ENCODE measurements at places on chromosomes 13 and 19. TPM values are rescaled to one million over a fixed set of nuclear protein-coding genes. Genes with fewer than 3 reads are reported as not detected.
A peak's percentile ranks its signal among the peaks of the same experiment; 100 is the strongest.

Gene FLT3LG
- total RNA-seq: 351 TPM

Gene CDX2
- not detected for total RNA-seq

Gene SBNO2
- 109 TPM for total RNA-seq

Gene LYPD3
- 4.2 TPM for total RNA-seq

Gene ZNF256
- 12.0 TPM for total RNA-seq

Gene ZNF723
- total RNA-seq: not detected

Gene ODAD3
- not detected for total RNA-seq

Gene DHDH
- 1.2 TPM for total RNA-seq

- no peaks in the 10 kb centered on the region for H3K4me1 ChIP-seq
- H3K4me3 ChIP-seq: no peak overlapping the region
- no peaks in the 10 kb centered on the region for H3K27me3 ChIP-seq
- no peaks in the 10 kb centered on the region for H3K36me3 ChIP-seq
Observed at GRCh38 chr19:33363476-33363875, 10.0 kb upstream of the CEBPG start.

- H3K27ac ChIP-seq: no peak overlapping the region
- H3K4me3 ChIP-seq: no peak overlapping the region
- no peaks in the 10 kb centered on the region for H3K4me1 ChIP-seq
- no peaks in the 10 kb centered on the region for H3K36me3 ChIP-seq
- DNase-seq: no peak
Observed at GRCh38 chr19:28543244-28543776, 669.6 kb downstream of the UQCRFS1 start.

DNA sequence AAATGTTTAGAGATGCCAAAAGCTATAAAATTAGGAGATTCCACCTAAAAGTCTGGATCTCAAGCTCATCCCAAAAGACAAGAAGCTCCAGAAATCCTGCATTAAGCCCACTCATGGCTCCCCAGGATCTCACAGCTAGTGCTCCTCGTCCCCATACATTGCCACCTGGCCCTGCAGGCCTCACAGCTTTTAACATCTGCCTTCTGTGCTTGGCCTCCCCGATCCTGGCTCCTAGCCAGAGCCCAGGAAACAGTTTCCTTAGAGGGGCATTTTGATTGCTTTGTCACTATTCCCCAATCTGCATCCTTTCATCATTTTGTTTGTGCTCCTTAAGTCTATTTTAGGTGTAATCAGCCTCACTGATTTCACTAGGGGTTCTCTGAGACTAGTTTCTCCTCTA lies 14.5 kb upstream of the DCT start:
- H3K27me3 ChIP-seq: no peaks in the 10 kb centered on the region
- no peaks in the 10 kb centered on the region for H3K36me3 ChIP-seq
- H3K4me1 ChIP-seq: no peaks in the 10 kb centered on the region
- no peak overlapping the region for H3K4me3 ChIP-seq

GRCh38 chr19:5120833-5121232 lies 151.9 kb downstream of the KDM4B start:
- H3K4me3 ChIP-seq: no peak overlapping the region
- no peak for DNase-seq
- peaks cover 22% of the 10 kb centered on the region for H3K36me3 ChIP-seq
- H3K27me3 ChIP-seq: no peaks in the 10 kb centered on the region
- peaks cover 2% of the 10 kb centered on the region for H3K4me1 ChIP-seq
- H3K27ac ChIP-seq: no peak overlapping the region

DNA sequence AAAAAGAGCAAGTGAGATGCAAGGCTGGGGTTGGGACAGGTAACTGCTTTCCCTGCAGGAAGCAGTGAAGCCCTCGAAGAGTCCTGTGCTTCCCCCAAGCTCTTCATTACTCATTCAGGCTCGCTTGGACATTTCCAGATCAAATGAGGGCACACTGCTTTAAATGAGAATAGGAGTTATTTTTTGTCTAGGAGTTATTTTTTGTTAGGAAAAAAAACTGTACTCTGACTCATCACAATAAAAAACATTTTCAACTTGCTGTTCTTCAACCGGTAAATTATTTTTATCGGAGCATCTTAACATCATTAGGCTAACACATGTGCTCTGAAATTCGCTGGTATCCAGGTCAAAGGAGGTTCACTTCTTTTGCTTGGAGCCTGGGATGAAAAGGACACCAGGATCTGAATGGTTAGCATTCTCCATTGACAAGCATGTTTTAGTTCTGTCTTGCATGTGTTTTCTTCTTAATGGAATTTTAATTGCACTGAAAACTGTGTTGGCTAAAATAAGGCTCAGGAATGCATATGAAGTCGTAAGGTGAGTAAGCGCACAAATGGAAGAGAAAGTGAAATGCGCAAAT lies 80.7 kb upstream of the STK24 start:
- no peak overlapping the region for H3K4me3 ChIP-seq
- no peaks in the 10 kb centered on the region for H3K36me3 ChIP-seq
- DNase-seq: no peak
- H3K27ac ChIP-seq: no peak overlapping the region
- H3K4me1 ChIP-seq: peaks cover 2% of the 10 kb centered on the region
- no peaks in the 10 kb centered on the region for H3K27me3 ChIP-seq

GRCh38 chr19:55640043-55640576 lies 692 bp upstream of the ZNF580 start:
- no peaks in the 10 kb centered on the region for H3K27me3 ChIP-seq
- H3K27ac ChIP-seq: peak overlapping the region; percentile 67
- H3K36me3 ChIP-seq: peaks cover 6% of the 10 kb centered on the region
- no peak overlapping the region for H3K4me3 ChIP-seq

- no peaks in the 10 kb centered on the region for H3K36me3 ChIP-seq
- H3K4me3 ChIP-seq: no peak overlapping the region
- no peaks in the 10 kb centered on the region for H3K27me3 ChIP-seq
- no peaks in the 10 kb centered on the region for H3K4me1 ChIP-seq
- H3K27ac ChIP-seq: no peak overlapping the region
- DNase-seq: no peak
Observed at GRCh38 chr13:80931118-80931517, 590.2 kb upstream of the SPRY2 start.

DNA sequence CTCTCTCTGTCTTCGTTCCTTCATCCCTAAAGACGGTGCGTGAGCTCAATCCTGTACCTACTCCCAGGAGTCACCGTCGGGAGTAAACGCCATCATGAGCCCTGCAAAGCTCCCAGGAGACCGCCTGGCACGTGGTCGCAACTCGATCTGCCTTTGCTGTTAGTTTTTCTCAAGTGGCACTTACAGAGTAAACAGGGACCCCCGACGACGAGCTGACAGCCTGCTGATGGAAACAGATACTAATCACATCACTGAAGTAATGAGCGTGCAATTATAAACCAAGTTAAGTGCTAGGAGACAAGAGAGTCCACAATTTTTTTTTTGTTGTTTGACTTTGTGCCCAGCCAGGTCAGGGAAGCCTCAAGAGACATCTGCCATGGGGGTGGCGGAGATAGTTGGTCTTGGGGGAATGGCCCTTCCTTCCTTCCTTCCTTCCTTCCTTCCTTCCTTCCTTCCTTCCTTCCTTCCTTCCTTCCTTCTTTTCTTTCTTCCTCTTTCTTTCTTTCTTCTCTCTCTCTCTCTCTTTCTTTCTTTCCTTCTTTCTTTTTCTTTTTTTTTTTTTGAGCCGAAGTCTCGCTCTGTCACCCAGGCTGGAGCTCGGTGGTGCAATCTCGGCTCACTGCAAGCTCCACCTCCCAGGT lies 23.6 kb downstream of the CACNG6 start:
- H3K36me3 ChIP-seq: no peaks in the 10 kb centered on the region
- H3K4me1 ChIP-seq: no peaks in the 10 kb centered on the region
- no peak overlapping the region for H3K4me3 ChIP-seq
- DNase-seq: no peak

- no peaks in the 10 kb centered on the region for H3K27me3 ChIP-seq
- no peaks in the 10 kb centered on the region for H3K36me3 ChIP-seq
- DNase-seq: no peak
- H3K4me3 ChIP-seq: no peak overlapping the region
- H3K4me1 ChIP-seq: no peaks in the 10 kb centered on the region
Observed at GRCh38 chr13:83377491-83377890, 504.8 kb downstream of the SLITRK1 start.

DNA sequence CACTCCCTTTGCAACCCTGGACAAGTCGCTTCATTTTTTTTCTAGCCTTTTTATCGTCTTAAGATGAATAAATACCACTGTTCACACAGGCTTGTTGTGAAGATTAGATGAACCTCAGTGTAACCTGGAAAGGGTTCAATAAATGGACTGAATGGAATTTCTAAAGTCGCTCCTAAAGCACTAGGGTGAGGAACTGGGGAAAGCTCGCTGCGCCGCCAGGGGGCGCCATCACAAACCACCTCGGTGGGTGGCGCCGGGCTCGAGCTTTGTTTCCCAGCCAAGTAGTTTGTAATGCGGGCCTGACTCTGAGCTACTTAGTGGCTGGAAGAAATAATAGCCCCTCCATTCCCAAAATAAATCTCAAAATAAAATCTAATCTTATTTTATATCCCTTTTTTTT lies 2.2 kb upstream of the CEACAM6 start:
- H3K36me3 ChIP-seq: no peaks in the 10 kb centered on the region
- H3K27ac ChIP-seq: no peak overlapping the region
- no peaks in the 10 kb centered on the region for H3K4me1 ChIP-seq
- no peak overlapping the region for H3K4me3 ChIP-seq
- H3K27me3 ChIP-seq: no peaks in the 10 kb centered on the region

DNA sequence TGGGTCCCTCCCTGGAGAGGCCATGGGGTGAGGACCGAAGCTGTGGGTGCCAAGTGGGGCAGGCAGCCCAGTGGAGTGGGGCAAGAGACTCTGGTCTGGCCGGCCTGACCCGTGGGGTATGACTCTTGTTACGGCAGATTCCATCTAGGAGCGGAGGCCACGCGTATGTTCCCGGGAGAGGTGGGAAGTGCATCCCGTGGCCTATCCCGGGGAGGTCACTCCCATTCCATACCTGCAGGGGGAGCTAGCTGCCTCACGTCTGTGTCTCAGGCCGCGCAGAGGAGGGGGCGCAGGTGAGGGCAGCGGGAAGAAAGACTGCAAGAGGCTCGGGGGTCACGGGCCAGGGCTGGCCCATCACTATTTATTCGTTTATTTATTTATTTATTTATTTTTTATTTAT lies 4.9 kb downstream of the CSNK1G2 start:
- no peaks in the 10 kb centered on the region for H3K27me3 ChIP-seq
- DNase-seq: peak; percentile 33
- H3K27ac ChIP-seq: no peak overlapping the region
- H3K36me3 ChIP-seq: no peaks in the 10 kb centered on the region

DNA sequence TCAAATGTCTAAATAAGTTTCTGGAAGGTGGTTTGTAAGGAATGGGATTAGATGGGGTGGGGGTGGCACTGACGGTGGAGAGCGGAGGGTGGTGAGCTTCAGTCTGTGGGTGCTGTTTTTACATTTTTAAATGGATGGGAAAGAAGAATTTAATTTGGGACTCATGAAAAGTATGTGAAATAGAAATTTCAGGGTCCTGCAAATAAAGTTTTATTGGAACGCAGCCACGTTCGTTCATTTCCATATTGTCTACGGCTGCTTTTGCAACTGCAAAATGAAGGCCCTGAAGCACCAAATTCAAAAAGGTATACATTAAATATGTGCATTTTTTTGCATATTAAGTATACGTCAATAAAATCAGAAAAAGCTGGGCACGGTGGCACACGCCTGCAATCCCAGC lies 9.9 kb downstream of the KANK2 start:
- no peak for DNase-seq
- H3K4me1 ChIP-seq: no peaks in the 10 kb centered on the region
- no peak overlapping the region for H3K27ac ChIP-seq
- peaks cover 3% of the 10 kb centered on the region for H3K27me3 ChIP-seq

GRCh38 chr13:97826421-97827012 lies 127.0 kb upstream of the IPO5 start:
- H3K4me3 ChIP-seq: no peak overlapping the region
- no peak overlapping the region for H3K27ac ChIP-seq
- H3K4me1 ChIP-seq: no peaks in the 10 kb centered on the region
- no peak for DNase-seq

DNA sequence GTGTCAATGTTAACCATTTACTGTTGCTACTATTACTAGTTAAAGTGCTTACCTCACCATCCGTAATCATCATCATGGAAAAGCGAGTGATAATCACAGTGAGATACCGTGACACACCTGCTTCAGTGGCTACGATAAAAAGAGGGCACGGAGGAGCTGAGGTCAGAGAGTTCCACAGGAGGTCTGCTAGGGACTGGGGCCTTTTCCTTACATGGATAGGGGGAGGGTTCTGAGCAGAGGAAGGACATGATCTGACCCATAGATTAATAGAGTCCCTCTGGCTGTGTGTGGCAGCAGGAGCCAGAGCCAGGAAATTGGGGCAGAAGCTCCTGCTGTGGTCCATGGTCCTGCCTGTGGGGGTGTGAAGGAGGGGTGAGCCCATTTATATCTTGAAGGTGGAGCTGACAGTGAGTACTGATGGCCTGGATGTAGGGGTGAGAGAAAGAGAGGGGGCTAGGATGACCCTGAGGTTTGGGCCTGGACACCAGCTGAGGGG lies 136.7 kb downstream of the SIPA1L3 start:
- H3K4me3 ChIP-seq: no peak overlapping the region
- no peaks in the 10 kb centered on the region for H3K27me3 ChIP-seq
- H3K27ac ChIP-seq: no peak overlapping the region
- DNase-seq: no peak
- no peaks in the 10 kb centered on the region for H3K36me3 ChIP-seq

DNA sequence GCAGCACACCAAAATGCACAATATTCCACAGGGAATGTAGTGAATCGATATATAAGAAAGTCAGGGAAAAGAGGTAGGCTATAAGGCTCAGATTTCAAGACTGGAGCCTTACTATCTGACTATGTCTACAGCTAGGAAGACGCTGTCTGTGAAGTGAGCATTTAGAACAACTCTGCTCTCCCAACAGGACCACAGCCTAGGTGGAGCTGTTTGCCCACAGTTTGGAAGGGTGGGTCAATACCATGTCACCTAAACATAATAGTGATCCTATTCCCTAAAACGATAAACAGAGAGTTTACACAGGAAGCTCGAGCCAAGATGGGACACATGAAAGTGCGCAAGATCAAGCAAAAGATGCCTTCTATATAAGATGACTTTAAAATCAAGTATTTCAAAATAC lies 2486.0 kb upstream of the PCDH20 start:
- no peak overlapping the region for H3K27ac ChIP-seq
- H3K27me3 ChIP-seq: no peaks in the 10 kb centered on the region
- DNase-seq: no peak
- H3K4me1 ChIP-seq: no peaks in the 10 kb centered on the region
- no peaks in the 10 kb centered on the region for H3K36me3 ChIP-seq
- H3K4me3 ChIP-seq: no peak overlapping the region

- no peak overlapping the region for H3K27ac ChIP-seq
- H3K4me3 ChIP-seq: no peak overlapping the region
- no peaks in the 10 kb centered on the region for H3K36me3 ChIP-seq
- peaks cover 2% of the 10 kb centered on the region for H3K27me3 ChIP-seq
- H3K4me1 ChIP-seq: no peaks in the 10 kb centered on the region
- no peak for DNase-seq
Observed at GRCh38 chr19:11269408-11269807, 7.1 kb upstream of the DOCK6 start.

DNA sequence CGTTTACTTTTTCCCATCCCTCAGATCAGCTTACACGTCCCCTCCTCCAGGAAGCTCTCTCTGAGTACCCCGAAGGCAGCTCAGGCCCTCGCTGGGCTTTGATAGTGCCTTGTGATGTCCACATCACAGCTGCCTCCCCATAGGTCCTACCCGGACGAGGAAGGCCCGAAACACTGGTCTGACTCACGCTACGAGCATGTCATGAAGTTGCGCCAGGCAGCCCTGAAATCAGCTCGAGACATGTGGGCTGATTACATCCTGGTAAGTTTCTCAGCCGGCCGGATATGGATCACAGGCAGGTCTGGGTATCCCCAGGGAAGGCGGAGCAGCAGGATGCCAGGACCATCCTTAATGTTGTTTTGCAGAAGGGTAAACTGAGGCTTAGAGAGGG lies 4.8 kb downstream of the COLGALT1 start:
- DNase-seq: no peak
- no peak overlapping the region for H3K4me3 ChIP-seq
- no peaks in the 10 kb centered on the region for H3K27me3 ChIP-seq
- H3K36me3 ChIP-seq: peaks cover 29% of the 10 kb centered on the region
- H3K4me1 ChIP-seq: peaks cover 8% of the 10 kb centered on the region
- H3K27ac ChIP-seq: no peak overlapping the region

Data from T-cell (primary cell).